Activated CD8-positive, alpha-beta T cell treated with anti-CD3 and anti-CD28 coated beads, Interleukin-2, amount 10 ng/mL, durations not matched to agents 7 days and 5 days (primary cell): ENCODE measurements at places on chromosomes 1 and 21.

GRCh38 chr1:174818951-174819350, 180.8 kb upstream of the CACYBP start:
- peaks cover 5% of the 10 kb centered on the region for H3K4me1 ChIP-seq
- H3K27ac ChIP-seq, result no peak overlapping the region
- no peaks in the 10 kb centered on the region for H3K27me3 ChIP-seq
- H3K4me3 ChIP-seq, result no peak overlapping the region
- DNase-seq, result no peak
- H3K36me3 ChIP-seq, result no peaks in the 10 kb centered on the region

- no peak overlapping the region for H3K4me3 ChIP-seq
- no peaks in the 10 kb centered on the region for H3K4me1 ChIP-seq
- H3K27me3 ChIP-seq, result peaks cover 13% of the 10 kb centered on the region
- H3K36me3 ChIP-seq, result no peaks in the 10 kb centered on the region
- no peak overlapping the region for H3K27ac ChIP-seq
Measured at GRCh38 chr1:4708840-4709507, 54.6 kb downstream of the AJAP1 start.

DNA sequence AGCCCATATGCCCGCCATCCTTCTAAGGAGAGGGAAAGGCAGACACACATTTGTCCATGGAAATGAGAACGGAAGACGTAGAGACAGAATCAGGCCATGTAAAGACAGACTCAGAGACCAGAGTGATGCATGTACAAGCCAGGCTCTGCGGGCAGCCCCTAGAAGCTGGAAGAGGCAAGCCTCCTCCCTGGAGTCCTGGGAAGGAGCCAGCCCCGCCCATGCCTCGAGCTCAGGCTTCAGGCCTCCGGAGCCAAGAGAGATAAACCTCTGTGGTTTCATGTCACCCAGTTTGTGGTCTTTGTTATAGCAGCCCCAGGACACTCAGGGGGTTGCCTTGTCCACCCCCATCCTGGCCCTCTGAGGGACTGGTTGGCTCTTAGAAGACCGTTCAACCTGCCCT, 11.6 kb downstream of the PDE9A start:
- peaks cover 12% of the 10 kb centered on the region for H3K4me1 ChIP-seq
- no peak for DNase-seq
- H3K27me3 ChIP-seq, result no peaks in the 10 kb centered on the region
- H3K36me3 ChIP-seq, result peaks cover 2% of the 10 kb centered on the region

GRCh38 chr1:116679091-116679827, 11.7 kb upstream of the IGSF3 start:
- H3K27me3 ChIP-seq, result peaks cover 31% of the 10 kb centered on the region
- no peak for DNase-seq
- H3K4me3 ChIP-seq, result no peak overlapping the region
- no peaks in the 10 kb centered on the region for H3K4me1 ChIP-seq
- H3K36me3 ChIP-seq, result no peaks in the 10 kb centered on the region
- no peak overlapping the region for H3K27ac ChIP-seq

GRCh38 chr1:67256291-67257172, 51.1 kb upstream of the IL12RB2 start:
- no peak overlapping the region for H3K27ac ChIP-seq
- no peak overlapping the region for H3K4me3 ChIP-seq
- peaks cover 1% of the 10 kb centered on the region for H3K4me1 ChIP-seq
- no peak for DNase-seq
- no peaks in the 10 kb centered on the region for H3K27me3 ChIP-seq

GRCh38 chr1:164579381-164579780, 20.4 kb downstream of the PBX1 start:
- no peaks in the 10 kb centered on the region for H3K36me3 ChIP-seq
- H3K4me1 ChIP-seq, result no peaks in the 10 kb centered on the region
- H3K27me3 ChIP-seq, result no peaks in the 10 kb centered on the region

DNA sequence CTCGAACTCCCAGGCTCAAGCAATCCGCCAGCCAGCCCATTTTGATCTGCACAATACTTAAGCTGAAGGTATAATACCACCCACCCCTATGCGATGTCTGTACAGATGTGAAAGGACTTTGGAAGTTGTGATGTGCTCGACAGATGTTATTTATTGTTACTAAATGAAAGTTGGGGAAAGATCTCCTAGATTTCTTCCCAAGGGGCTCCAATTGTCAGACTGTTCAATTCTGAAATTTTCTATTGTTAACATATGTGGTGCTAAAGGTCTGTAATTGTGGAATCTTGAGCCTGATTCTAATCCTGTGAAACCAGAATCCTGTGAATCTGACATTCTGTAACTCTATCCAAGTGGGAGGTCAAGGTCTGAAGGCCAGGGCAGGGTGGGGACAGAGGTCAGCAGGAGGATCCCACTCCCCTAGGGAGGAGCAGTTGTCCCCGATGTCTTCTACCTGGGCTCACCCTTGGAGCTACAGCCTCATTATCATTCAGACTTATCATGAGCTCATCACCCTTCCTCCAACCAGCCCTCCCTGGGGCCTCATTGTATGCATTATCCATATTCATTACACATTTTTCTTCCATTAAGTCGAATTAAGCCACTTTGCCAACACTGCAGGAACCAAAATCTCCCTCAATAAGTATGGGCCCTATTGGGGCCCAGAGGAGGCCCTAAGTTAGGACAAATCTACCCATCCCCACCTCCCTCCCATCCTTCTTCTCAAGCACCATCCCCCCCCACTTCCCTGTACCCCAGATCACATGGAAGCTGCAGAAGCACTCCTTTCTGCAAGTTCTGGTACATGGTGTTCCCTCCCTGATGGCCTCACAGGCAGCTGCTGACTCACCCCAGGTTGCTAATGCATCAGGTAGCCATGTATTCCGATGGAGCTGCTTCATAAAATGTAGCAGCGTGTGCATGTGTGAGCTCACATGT, 32.3 kb downstream of the SHISAL2A start:
- no peak overlapping the region for H3K4me3 ChIP-seq
- H3K27me3 ChIP-seq, result no peaks in the 10 kb centered on the region
- peaks cover 3% of the 10 kb centered on the region for H3K4me1 ChIP-seq
- peak overlapping the region; percentile 22 for H3K27ac ChIP-seq
- H3K36me3 ChIP-seq, result no peaks in the 10 kb centered on the region
- DNase-seq, result no peak

DNA sequence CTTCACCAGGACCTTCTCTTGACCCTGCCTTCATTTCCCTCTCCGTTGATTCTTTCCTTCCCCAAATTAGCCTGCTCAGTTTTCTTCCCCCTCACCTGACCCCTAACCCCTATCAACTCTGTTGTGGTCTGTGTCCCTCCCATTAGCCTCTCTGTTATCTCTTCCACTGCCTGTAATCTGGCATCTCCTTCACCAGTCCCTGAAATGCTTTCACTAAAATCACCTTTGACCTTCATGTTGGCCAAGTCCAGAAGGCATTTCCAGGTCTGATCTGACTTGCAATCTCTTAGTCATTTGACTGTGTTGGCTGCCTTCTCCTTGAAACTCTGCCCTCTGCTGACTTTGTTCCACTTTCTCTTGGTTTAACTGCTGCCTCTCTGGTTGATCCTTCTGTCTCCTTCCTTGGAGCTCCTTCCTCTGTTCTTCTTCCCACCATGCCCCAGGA, 28.2 kb downstream of the ATP8B2 start:
- H3K27ac ChIP-seq, result peak overlapping the region; percentile 31
- H3K4me3 ChIP-seq, result peak overlapping the region; percentile 46
- DNase-seq, result peak; percentile 40

- peak overlapping the region; percentile 83 for H3K4me3 ChIP-seq
- DNase-seq, result no peak
- H3K36me3 ChIP-seq, result peaks cover 20% of the 10 kb centered on the region
- H3K27me3 ChIP-seq, result no peaks in the 10 kb centered on the region
- H3K4me1 ChIP-seq, result peaks cover 14% of the 10 kb centered on the region
Measured at GRCh38 chr1:12019858-12020509, 686 bp downstream of the MIIP start.

DNA sequence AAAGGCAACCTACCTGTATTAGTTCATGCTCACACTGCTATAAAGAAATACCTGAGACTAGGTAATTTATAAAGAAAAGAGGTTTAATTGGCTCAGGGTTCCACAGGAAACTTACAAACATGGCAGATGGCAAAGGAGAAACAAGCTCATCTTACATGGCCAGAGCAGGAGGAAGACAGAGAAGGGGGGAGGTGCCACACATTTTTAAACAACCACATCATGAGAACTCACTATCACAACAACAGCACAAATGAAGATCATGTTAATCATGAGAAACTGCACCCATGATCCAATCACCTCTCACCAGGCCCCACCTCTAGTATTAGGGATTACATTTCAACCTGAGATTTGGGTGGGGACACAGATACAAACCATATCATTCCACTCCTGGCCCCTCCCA, 90.6 kb upstream of the KCTD3 start:
- H3K36me3 ChIP-seq, result no peaks in the 10 kb centered on the region
- DNase-seq, result no peak
- H3K27ac ChIP-seq, result no peak overlapping the region
- no peak overlapping the region for H3K4me3 ChIP-seq
- H3K4me1 ChIP-seq, result no peaks in the 10 kb centered on the region

DNA sequence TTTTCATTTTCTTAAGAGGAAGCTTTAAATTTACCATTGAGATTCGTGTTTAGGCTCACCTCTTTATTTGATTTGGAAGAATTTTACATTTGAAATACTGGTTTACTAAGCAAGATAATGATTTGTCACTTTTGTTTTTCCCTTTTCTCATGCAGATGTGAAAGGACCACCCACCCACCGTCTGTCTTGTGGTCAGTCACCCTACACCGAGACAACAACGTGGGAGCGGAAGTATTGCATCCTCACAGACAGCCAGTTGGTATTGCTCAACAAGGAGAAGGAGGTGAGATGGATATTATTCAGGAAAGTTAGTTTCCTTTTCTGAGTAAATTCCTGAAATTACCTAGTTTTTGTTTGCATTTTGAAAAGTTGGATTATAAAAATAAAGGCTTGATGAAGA, 189.5 kb downstream of the RASAL2 start:
- no peak overlapping the region for H3K27ac ChIP-seq
- H3K4me1 ChIP-seq, result no peaks in the 10 kb centered on the region
- H3K27me3 ChIP-seq, result no peaks in the 10 kb centered on the region
- DNase-seq, result no peak
- H3K4me3 ChIP-seq, result no peak overlapping the region
- no peaks in the 10 kb centered on the region for H3K36me3 ChIP-seq
